ENCODE measurements at places on chromosomes 6 and 20. TPM values are rescaled to one million over a fixed set of nuclear protein-coding genes. Genes with fewer than 3 reads are reported as not detected.

The PRSS16 gene
- polyA plus RNA-seq = 4.9 TPM

The SMIM28 gene
- not detected for polyA plus RNA-seq

The CLDN20 gene
- polyA plus RNA-seq = 0.73 TPM

The CRYBG1 gene
- polyA plus RNA-seq = 14.1 TPM

The TDRD6 gene
- polyA plus RNA-seq = 1.3 TPM

The ATAT1 gene
- 53.8 TPM for polyA plus RNA-seq

The HCRTR2 gene
- polyA plus RNA-seq = 0.12 TPM

The PROKR2 gene
- not detected for polyA plus RNA-seq

The WFDC10B gene
- not detected for polyA plus RNA-seq

Data from right lung (tissue), 10 donors.